Umbilical cord (tissue), 2 donors: ENCODE measurements at places on chromosomes 11 and 22.

DNA sequence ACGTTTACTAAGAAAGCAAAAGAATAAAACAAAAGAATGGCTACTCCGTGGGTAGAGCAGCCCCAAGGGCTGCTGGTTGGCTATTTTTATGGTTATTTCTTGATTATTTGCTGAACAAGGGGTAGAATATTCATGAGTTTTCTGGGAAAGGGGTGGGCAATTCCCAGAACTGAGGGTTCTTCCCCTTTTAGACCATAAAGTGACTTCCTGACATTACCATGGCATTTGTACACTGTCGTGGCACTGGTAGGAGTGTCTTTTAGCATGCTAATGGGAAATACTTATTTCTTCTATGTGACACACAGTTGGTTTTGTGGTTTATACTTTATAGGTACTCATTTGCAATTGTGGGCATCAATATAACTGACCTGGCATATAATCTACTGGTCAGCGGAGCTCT, 56.3 kb downstream of the SLN start:
- no peak for DNase-seq

GRCh38 chr11:124570160-124570559, 363 bp downstream of the OR8A1 start:
- no peak for DNase-seq

GRCh38 chr22:42895087-42895486, 38.0 kb upstream of the ARFGAP3 start:
- peak; percentile 63 for DNase-seq

DNA sequence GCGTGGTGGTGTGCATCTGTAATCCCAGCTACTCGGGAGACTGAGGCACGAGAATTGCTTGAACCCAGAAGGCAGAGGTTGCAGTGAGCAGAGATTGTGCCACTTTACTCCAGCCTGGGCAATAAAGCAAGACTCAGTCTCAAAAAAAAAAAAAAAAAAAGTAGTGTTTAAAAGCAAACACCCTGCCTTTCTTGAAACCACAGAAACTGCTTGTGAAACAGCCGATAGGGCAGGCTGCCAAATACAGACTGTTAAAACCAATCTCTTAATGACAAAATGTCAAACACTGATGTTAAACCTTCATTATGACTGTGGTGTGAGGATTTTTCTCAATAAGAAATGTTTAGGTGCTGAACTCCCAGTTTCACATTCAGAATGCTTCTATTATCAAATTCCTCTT, 27.3 kb downstream of the MARK2 start:
- DNase-seq: no peak

DNA sequence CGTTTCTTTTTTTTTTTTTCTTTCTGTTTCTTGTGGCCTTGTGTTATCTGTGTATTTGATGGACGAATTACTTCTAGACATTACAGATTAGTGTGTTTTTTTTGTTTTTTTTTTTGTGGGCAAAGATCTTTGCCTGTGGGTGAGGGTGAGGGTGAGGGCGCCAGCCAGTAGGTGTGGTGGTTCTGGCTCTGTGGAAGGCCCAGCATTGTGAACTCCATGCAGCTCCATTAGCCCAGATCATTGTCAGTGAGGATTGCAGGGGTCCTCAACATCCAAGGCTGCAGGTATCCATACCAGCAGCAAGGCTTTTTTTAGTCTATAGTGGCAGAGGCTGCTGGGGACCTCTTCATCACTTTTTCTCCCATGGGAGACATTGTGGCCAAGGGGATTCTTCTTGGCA, 13.7 kb downstream of the BIRC2 start:
- no peak for DNase-seq
